ENCODE measurements at places on chromosomes 11 and 22.
A peak's percentile ranks its signal among the peaks of the same experiment; 100 is the strongest.

- no peak for DNase-seq
These were observed 176.1 kb downstream of the LRRC4C start for GRCh38 chr11:41283191-41283930.

DNA sequence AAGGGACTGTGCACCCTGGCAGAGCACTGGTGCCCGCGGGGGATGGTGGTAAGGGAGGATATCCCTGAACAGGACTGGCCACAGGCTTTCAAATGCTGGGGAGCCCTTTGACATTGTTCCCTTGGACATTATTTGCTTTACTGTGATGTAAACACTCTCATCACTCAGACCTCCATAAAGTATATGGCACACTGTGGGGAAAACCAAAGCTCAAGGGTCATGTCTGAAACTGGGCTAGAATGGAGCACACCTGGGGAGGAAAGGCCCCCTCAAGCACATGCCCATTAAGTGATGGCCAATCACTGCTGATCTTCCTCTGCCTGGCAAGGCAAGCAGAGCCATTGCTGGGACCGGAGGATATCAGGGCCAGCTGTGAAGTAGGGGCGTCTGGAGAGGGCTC is 60.9 kb upstream of the TENM4 start:
- DNase-seq, result no peak

GRCh38 chr22:30056015-30056414 is 24.2 kb upstream of the HORMAD2 start:
- no peak for DNase-seq

- no peak for DNase-seq
These were observed 13.1 kb downstream of the WNT11 start for GRCh38 chr11:76193219-76193618.

GRCh38 chr11:84345597-84345996 is 1059.4 kb upstream of the CCDC90B start:
- no peak for DNase-seq

GRCh38 chr11:117933475-117933874 is 4.3 kb upstream of the TMPRSS13 start:
- no peak for DNase-seq

GRCh38 chr11:29989174-29989970 is 27.5 kb downstream of the KCNA4 start:
- DNase-seq, result no peak

GRCh38 chr11:102121329-102121728 is 11.1 kb downstream of the YAP1 start:
- DNase-seq, result no peak

- no peak for DNase-seq
These were observed 86.9 kb upstream of the WNT11 start for GRCh38 chr11:76293189-76293631.

GRCh38 chr11:86799680-86800075 is 664 bp upstream of the PRSS23 start:
- DNase-seq, result no peak

GRCh38 chr11:127674754-127675153 is 674.2 kb upstream of the KIRREL3 start:
- no peak for DNase-seq

- no peak for DNase-seq
These were observed 7.4 kb downstream of the ATL3 start for GRCh38 chr11:63663809-63664208.

DNA sequence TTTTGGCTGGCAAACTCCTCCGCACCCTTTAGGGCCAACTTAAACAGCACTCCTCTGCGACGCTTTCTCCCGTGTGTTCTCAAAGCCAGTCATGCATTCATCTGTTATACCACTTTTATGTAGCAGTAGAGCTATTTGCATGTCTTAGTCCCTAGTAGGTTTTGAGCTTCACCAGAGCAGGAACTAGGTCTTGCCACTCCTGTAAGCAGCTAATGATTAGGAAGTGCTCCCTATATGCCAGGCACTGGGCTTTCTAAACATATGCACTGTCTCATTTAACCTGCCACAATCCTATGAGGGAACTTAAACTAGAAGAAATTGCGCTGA is 180.8 kb downstream of the DBX1 start:
- no peak for DNase-seq

DNA sequence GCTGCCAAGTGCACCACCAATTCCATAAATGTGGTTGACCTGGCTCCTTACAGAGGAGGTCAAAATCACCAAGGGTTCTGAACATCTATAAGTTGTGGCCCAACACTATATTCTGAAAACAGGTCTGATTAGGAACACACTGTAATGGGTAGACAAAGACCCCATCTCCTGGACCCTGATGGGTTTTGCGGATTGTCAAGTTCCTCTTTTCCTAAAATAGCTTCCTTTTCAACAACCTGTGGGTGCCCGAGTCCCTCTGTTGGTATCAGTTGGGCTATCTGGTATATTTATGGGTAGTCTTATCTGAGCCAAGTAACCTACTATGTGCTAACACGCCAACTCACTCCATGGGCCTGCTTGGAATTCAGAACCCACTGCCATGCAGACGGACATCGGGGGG is 9.9 kb upstream of the CACNG2 start:
- DNase-seq, result no peak

DNA sequence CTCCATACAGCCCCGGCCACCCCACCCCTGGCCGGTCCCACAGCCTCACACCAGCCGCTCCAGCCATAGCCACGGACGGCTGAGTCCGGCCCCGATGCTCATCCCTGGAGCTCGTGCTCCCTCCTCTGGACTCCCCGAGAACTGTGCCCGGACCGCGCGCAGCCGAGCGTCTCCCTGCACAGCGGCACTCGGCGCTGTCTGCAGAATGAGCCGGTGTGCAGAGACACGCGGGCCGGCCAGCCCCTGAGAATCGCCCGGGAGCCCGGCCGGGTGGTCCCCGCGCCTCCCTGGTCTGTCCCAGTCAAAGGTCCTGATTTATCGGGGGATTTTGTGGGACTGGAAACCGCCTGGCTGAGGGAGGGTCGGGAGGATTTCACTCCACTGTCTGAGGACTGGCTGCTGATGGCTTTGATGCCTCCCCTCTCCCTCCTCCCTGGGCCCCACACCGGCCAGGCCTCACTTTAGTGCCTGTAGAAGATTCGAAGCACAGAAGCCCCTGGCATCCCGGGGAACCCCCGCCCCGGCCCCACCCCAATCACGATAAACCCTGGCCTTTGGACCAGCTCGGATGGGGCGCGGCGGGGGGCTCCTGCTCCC is 102.7 kb downstream of the BRD1 start:
- DNase-seq, result peak; percentile 60

DNA sequence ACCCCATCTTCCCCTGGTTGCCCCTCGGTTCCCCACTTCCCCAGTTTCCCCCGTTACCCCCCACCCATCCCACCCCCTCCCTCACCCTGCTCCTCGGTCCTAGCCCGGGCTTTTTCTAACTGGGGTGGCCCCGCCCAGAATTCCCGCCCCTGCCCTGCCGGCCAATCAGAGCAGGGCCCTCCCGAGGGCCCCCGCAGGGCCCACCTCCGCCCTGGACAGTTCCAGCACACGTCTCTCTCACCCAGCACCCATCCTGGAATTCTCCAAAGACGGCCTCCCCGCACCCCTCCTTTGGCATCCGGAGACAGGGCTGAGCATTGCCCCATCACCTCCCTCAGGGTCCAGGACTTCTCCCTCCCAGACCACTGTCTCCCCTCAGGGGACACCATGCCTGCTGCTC is at the start of gene H19:
H19 (minus strand) TSS at position 88 of the 400 bp plus-strand sequence.
- DNase-seq, result no peak

DNA sequence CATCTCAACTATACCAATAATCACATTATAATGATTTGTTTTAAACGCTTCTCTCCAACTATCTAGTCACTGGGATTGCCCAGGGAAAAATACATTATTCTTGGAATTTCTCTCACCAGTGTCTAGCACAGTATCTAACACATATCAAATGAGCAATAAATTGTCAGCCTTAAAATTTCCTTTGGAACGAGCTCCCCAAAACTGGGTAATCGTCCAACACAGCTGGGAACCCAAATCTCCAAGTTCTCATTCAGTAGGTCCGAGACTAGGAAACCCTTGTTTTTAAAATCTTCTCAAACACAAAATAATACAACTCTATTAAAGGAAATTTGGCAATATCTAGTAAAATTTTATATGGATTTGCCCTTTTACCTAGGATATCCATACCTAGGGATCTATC is 327.8 kb upstream of the ARHGAP42 start:
- no peak for DNase-seq

- DNase-seq, result no peak
These were observed 24.4 kb upstream of the HSPA8 start for GRCh38 chr11:123086305-123086704.

DNA sequence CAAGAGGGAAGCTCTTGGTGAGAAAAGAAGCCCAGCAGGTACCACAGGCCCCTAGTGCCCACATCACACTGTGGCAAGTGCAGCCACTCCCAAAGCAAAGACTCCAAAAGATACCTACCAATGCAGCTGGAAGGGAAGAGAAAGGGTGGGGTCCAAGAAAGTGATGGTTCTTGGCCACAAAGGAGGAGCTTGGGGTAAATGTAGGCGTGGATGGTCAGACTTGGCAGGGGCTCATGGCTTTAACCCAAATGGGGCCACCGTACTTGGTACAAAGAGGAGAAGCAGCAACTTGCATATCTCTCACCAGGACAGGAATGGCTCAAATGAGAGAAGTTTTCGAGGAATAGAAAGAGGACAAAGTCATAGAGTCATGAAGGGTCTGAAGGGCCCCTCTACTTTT is 4.8 kb downstream of the MAP3K11 start:
- DNase-seq, result no peak

DNA sequence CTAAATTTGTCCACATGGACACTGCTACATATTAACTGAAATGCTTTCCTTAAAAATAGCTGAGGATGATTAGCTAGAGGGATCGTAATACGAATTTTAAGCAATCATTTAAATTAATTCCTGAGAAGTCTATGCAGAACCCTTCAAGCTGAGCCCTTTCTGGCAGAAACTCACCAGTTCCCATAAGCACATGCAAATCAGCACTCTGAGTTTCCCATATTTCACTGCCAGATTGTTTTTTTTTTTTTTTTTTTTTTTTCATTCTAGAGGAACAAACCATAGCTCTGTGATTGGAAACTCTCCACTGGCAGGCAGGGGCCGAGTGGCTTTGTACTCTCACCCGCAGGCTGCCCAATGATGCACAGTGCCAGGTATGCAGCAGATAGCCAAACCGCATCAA is 145.6 kb downstream of the EFCAB6 start:
- no peak for DNase-seq

DNA sequence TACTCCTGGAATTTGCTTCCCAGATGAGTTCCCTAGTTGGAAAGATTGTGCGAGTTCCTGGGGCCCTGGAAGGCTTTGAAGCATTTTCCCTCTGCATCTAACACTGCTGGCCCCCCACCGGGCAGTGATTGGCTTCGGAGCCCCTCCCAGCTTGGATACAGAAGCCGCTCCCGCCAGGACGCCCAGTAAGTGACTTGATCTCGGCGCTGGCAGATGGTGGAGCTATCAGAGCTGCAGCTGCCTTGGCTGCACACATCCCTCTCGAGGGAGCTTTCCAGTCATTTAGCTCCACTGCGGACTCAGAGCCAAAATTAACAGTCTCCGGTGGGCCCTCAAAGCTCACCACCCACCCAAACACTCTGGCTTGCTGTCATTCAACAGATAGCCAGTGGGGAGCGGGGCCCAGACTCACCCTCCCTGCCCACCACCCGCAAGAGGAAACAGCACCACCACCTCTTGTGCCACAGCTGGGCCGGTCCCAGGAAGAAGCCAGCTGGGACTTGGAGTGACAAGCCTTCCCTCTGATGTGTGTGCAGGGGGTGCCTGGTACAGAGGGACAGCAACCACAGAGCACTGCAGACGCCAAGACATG is 162.3 kb downstream of the TRIM29 start:
- DNase-seq, result no peak

GRCh38 chr11:86150847-86151173 is 81.9 kb upstream of the PICALM start:
- DNase-seq, result no peak

GRCh38 chr22:19620742-19621371 is 93.4 kb upstream of the SEPTIN5 start:
- DNase-seq, result peak; percentile 53

- no peak for DNase-seq
These were observed 118.6 kb downstream of the TRIM44 start for GRCh38 chr11:35780951-35781860.

- DNase-seq, result no peak
These were observed 10.5 kb downstream of the ROBO4 start for GRCh38 chr11:124886978-124887666.

GRCh38 chr11:127055236-127055635 is 54.7 kb upstream of the KIRREL3 start:
- no peak for DNase-seq

GRCh38 chr11:68946416-68947090 is 34.2 kb downstream of the MRGPRD start:
- no peak for DNase-seq

GRCh38 chr22:24752088-24752623 is 22.4 kb downstream of the PIWIL3 start:
- no peak for DNase-seq

GRCh38 chr22:17100621-17101020 is 15.8 kb downstream of the IL17RA start:
- no peak for DNase-seq

- peak; percentile 57 for DNase-seq
These were observed 285.9 kb downstream of the TBC1D22A start for GRCh38 chr22:47048123-47049077.

DNA sequence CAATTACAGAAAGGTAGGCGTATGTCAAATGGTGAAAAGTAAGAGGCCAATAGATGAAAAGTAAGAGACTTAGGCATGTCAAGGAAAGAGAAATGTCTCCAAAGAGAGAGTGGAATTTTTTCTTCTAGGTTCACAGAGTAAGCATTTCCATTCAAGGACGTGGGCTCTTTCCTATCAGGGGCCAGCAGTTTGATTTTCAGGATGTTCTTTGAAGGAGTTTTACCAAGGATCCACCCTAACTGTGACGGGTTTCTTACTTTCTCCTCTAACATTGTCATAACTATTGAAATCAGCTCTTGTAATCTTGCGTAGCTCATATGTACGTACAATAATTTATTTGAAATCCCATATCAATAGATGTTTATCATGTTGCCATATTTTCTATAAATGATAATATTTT is 2112.2 kb upstream of the RAG2 start:
- DNase-seq, result no peak

DNA sequence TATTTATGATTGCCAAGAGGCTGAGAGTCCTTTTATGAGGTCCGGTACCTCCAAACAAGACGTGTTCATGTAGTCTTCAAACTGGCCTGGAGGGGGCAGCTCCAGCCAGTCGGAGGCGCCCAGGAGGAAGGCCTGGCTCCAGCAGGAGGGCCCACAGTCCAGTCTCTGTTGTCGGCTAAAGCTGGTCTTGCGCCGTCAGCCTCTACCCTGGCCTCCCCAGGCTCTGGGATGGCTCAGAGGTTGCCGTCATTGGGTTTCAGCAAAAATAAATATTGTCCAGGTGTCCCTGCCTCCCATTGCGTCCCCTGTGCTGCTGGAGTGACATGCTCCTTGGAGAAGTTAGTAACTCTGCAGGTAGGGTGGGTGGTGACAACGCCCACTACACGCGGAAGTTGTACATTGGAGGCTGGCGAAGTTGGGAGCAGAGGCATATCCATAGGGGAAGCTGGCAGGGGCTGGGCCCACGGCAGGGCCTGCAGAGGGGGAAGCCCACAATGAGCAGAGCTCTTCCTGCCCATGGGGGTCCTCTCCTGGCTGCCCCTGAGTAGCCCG is 1.0 kb upstream of the SLC25A1 start:
- DNase-seq, result peak; percentile 61

- peak; percentile 96 for DNase-seq
These were observed at the start of gene TRMT2A for GRCh38 chr22:20116951-20117632. Gene TRMT2A, minus strand, starts transcription at chr22:20117226. Its CDS starts 320 bp downstream, at chr22:20116906.
